ENCODE measurements at places on chromosomes 12 and 14.

GRCh38 chr12:114913871-114914801 is 230.2 kb upstream of the TBX3 start:
- no peak for DNase-seq

GRCh38 chr12:3097836-3098235 is 20.7 kb downstream of the TSPAN9 start:
- DNase-seq: no peak

GRCh38 chr12:13595536-13596443 is 385.6 kb downstream of the GRIN2B start:
- DNase-seq: no peak

DNA sequence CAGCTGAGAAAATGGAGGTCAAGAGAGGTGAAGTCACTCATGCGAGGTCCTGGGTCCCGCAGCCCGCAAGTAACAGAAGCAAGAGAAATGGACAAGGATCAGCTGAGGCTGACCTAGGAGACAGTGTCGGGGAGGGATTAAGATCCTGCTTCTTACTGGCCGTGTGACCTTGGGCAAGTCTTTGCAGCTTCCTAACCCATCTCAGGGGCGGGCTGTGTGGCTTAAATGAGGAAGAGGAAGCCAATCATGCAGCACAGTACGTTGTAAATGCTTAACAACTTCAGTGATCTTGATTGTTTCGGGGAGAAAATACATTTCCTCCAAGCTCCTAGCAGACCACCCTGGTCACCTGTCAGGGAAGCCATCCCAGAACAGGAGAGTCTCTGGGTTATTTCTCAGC is 7.1 kb upstream of the PGF start:
- no peak for DNase-seq

DNA sequence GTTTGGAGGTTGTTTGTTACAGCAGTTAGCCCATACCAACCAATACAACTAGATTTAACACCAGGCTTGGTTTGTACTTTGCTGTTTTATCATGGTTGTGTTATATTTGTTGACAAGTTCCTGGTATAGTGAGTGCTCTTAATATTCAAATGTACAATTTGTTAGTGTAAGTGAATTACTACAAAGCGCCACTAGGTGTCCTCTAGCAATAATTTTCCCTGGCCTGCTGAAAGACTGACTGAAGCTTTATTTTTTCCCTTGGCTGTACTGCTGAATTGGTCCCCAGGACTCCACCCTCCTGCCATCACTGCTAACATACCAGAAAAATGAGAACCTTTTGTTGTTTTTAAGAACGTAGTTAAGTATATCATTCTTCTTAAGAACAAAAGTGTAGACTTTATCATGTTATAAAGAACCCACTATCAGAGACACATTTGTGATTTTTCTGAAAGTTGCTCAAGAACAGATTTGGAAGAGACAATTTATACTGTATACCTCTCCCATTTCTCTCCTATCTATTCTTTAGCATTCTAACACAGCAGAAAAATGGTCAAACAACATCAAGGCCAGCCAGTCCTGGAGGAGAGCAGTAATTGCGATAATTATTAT is 75.3 kb upstream of the FAR2 start:
- no peak for DNase-seq

DNA sequence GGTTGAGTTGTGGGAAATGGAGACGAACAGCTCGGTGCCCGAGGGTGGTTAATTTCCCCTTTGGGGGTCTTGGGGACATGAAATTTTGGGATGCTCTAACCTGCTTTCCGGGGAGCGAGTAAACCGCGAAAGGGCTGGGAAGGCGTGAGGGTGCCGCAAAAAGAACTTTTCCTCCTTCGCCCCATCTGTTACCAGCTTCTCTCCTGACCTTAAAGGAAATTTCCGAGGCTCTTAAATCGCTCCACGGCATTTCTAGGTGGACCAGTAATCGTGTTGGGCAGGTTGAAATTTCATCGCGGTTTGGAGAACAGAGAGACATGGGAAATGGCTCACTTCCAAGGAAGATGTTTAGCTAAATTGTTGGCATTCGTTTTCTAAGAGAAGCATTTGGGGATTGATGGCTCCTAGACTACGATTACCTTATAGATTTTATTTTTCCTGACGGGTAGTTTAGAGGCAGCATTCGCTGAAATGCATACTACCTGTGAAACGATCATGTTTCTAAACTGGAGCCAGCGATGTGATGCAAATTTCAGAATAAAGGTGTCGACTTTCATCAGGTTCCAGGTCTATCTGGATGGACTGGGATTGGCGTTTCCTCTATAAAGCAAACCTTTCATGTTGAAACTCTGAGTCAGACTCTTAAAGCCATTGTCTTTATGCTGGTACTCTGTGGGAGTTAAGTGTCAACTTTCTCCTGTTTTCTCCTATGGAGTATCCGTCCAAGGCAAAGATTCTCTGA is 414.5 kb downstream of the PCNX1 start:
- DNase-seq: no peak

DNA sequence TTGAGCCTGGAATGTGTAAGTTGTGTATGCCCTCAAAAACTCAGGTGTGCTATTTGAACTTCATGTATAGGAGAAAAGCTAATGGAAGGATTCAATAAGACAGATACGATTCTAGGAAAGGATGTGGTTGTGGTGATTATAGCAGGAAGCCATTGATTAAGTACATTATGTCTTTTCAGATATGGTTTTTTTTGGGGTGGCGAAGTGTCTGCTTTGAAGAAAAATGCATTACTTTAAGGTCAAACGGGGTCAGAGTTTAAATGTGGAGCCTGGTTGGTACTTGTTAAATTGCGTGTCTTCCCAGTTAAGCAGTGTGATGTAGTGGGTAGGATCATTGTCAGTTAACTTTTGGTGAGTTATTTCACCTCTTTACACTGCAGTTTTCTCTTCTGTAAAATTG is 13.0 kb upstream of the NUP107 start:
- DNase-seq: no peak

- no peak for DNase-seq
Observed at GRCh38 chr12:31346267-31346666, 20.3 kb upstream of the SINHCAF start.

GRCh38 chr12:120286768-120287490 is 4.8 kb downstream of the RNU4-2 start:
- DNase-seq: no peak

DNA sequence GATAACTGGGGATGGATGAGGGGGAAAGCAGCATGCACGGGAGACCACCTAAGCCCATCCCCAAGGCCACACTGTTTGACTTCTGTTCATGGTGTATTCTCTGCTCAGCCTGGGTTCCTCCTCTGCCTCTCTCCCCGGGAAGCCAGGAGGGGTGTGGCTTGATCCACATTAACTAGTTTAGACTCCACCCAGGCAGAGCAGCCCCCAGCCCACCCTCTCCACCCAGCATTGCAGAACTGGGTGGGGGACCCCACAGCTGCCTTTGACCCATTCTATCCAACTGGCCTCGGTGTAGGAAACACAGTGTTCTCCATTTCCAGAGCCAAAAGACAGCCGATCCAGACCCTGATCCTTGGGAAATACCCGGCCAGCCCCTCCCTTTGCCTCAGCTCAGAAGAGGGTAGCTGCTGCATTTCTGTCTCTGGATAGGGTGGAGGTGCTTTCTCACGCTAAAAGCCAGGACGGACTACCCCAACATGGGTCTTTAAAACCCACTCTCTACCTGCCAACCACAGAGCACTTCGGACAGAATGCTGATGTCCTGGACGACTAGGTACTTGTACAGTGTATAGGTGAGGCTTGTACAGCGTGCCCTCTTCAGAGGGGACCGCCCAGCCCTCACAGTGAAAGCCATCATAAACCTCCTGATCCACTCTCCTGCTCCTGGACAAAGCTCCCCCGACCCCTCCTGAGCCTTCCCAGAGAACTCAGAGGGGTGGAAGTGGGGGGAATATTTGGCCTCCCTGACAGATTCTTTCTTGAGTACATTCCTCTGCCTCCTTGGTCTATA is 9.4 kb downstream of the SPRYD3 start:
- DNase-seq: no peak

DNA sequence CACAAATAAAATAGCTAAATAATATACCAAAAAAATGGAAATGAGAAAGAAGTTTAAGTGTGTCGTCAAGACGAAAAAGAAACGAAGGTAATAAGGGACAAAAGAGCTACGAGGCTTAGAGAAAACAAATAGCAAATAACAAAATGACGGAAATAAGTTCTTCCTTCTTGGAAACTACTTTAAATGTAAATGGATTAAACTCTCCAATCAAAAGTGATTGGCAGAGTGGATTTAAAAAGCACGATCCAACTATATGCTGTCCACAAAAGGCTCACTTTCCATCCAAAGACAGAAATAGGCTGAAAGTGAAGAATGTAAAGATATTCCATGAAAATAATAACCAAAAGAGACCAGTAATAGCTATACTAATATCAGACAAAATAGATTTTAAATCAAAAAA is 82.4 kb downstream of the DIO3 start:
- DNase-seq: no peak

GRCh38 chr14:105989566-105990302 is 463.4 kb downstream of the TMEM121 start:
- no peak for DNase-seq

- no peak for DNase-seq
Observed at GRCh38 chr14:21185491-21185890, 29.6 kb upstream of the OR5AU1 start.

GRCh38 chr12:109387425-109388166 is 39.9 kb downstream of the MYO1H start:
- no peak for DNase-seq

GRCh38 chr14:24224618-24225071 is 7.5 kb downstream of the NEDD8 start:
- DNase-seq: no peak

DNA sequence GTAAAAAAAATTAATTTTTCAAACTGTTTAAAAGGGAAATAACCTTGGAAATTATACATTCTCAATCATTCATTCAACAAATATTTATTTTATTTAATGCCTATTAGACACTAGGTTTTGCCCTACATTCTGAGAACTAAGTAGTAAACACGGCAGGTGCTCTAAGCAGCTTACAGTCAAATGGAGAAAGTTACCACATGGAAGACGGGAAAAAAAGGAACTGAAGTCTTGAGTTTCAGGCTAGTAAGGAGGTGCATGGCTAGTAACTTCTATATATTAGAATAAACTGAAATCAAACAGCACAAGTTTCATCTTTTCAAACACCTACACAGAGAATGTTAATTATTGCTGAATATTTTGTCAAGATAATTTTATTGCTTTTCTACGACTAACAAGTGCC is 52.9 kb downstream of the C12orf42 start:
- DNase-seq: no peak

GRCh38 chr12:15721316-15722115 is 67.7 kb downstream of the EPS8 start:
- DNase-seq: no peak

- no peak for DNase-seq
Observed at GRCh38 chr14:74083784-74084276, 423 bp downstream of the ALDH6A1 start.

GRCh38 chr12:26939953-26940352 is 1.7 kb downstream of the FGFR1OP2 start:
- no peak for DNase-seq

DNA sequence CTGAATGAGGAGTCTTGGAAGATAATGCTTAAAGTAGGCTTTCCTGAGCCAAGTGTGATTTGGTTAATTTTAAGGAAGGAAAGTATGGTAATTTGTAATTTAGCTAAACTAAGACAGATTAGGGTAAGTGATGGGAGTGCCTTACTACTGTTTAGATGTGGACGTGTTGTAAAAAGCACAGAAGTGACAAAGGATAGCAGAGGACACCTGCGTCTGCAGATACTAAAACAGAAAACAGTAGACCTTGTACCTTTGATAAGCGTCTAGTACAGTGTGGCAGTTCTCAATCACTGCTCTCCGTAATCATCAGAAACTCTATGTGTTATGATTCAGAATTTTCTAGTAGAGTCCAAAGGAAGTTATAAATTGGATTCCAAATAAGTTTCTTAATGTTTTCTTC is 58.0 kb downstream of the MIA2 start:
- DNase-seq: no peak

DNA sequence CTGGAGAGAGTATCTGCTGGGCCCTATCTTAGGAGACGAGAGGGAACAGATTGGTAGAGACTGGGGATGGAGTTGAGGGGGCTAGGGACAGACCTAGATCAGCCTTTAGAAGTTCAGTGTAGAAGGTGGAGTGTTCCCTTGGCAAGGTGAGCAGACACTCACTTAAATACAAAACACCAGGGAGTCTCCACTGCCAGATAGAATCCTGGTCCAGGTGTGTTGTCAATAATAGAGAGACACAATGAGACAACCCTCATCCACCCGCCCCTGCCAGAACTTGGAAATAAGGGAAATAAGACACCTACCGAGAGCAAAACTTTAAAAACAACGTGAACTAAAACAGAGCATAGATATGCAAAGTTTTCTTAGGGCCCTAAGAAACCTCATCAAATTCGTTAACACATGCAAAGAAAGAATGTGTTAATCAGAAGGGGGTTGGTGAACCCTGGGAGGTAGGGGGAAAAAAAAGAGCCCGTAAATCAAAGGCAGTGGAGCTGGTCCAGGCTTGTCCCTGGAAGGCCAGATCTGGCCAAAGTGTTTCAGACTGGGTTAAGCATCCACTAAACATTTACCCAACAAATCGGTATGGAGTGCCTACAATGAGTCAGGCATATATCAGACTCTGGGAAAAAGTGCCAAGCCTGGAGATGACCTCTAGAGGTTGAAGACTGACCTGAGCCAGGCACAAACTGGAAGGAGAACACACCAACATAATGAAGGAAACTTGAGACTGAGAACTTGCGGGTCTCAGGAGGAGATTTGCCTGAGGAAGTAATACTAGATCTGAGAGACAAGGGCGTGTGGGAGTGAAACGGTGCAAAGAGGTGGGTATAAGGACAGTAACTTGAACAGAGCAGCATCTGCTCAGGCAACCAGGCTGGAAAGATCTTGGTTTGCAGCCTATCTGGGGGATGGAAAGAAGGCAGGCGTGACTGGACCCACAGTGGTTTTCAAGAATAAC is 37.0 kb upstream of the OTX2 start:
- DNase-seq: no peak

- no peak for DNase-seq
Observed at GRCh38 chr12:15783288-15783687, 5.9 kb downstream of the EPS8 start.

DNA sequence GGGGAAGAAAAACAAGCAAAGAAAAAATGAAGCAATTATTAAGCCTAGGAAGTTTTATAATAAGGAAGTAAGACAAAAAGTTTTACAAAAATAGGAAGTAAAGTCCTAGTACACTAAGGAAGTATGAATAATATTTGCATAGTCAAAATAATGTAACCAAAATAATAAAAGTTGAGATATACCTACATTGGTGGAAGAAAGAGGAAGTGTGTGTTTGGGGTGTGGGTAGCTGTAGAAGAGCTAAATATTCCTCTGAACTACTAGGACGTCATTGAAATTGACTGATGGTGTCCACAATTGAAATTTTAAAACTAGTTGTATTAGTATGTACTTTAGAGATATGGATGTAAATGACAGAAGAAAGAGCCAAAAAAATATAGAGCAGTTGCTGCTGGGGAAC is 228.4 kb upstream of the OTX2 start:
- no peak for DNase-seq

DNA sequence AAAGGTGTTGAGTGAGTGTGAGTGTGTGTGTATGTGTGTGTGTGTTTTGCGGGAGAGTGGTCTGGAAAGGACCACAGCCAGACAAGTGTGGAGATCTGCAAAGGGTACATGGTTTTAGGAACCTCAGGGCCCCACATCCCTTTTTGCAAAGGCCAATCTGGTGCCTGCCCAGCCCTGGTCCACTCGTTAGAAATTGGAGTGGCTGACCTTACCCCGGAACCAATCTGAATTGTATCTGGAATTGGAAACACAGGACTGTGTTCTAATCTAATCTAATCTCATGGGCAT is 11.3 kb upstream of the TBX3 start:
- DNase-seq: no peak

GRCh38 chr14:90416720-90417119 is 19.9 kb downstream of the CALM1 start:
- DNase-seq: no peak

GRCh38 chr12:41140117-41140516 is 48.0 kb upstream of the PDZRN4 start:
- DNase-seq: no peak
